ENCODE measurements at places on chromosomes 11 and 22.

DNA sequence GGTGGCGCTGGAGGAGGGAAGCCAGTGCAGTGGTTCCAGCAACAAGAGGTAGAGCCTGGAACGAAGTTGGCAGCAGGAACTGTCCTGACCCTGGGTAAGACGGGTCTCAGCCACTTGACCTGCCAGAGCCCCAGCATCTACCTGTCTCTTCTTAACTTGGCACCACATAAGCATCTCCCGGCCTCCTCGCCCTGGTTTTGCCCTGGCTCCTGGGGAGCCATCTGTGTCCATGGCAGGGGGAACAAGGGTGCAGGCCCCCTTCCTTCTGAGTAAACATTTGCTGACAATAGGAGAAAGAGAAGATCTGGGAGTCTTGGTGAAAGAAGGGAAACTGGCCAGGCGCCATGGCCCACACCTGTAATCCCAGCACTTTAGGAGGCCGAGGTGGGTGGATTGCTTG is 12.8 kb downstream of the P2RY2 start:
- no peak for DNase-seq

- no peak for DNase-seq
Measured at GRCh38 chr22:43488031-43488866, 76.4 kb downstream of the MPPED1 start.

GRCh38 chr11:17277024-17277584 is 565 bp downstream of the NUCB2 start:
- DNase-seq = peak; percentile 63

GRCh38 chr11:22491555-22492225 is 133.9 kb downstream of the FANCF start:
- peak; percentile 4 for DNase-seq

DNA sequence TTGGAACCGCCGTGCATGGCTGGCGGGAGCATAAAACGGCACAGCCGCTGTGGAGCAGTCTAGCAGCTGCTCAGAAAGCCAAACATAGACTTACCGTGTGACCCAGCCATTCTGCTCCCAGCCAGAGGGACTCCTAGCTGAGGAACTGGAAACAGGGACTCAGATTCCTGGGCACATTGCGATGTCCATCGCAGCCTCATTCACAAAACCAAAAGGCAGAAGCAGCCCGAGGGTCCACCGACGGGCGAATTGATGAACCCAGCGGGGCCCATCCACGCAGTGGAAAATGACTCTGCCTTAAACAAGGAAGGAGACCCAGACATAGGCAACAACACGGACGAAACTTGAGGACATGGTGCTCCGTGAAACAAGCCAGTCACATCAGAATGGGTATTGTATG is 5.7 kb upstream of the MUC5B start:
- no peak for DNase-seq

GRCh38 chr11:43923406-43924111 is 18.9 kb upstream of the C11orf96 start:
- DNase-seq = peak; percentile 92

- DNase-seq = no peak
Measured at GRCh38 chr11:113398669-113399430, 11.3 kb downstream of the ANKK1 start.

- no peak for DNase-seq
Measured at GRCh38 chr11:2828585-2829330, 56.8 kb downstream of the CDKN1C start.

GRCh38 chr22:33018232-33018864 is 39.8 kb downstream of the SYN3 start:
- peak; percentile 29 for DNase-seq

Measured in IMR-90 (cell line).